HFF-Myc (cell line): ENCODE measurements at places on chromosomes 12 and 14.

- no peak for DNase-seq
These were observed 363.2 kb upstream of the DDHD1 start for GRCh38 chr14:53516261-53516774.

- no peak for DNase-seq
These were observed 47.2 kb downstream of the SPPL3 start for GRCh38 chr12:120856980-120857379.

DNA sequence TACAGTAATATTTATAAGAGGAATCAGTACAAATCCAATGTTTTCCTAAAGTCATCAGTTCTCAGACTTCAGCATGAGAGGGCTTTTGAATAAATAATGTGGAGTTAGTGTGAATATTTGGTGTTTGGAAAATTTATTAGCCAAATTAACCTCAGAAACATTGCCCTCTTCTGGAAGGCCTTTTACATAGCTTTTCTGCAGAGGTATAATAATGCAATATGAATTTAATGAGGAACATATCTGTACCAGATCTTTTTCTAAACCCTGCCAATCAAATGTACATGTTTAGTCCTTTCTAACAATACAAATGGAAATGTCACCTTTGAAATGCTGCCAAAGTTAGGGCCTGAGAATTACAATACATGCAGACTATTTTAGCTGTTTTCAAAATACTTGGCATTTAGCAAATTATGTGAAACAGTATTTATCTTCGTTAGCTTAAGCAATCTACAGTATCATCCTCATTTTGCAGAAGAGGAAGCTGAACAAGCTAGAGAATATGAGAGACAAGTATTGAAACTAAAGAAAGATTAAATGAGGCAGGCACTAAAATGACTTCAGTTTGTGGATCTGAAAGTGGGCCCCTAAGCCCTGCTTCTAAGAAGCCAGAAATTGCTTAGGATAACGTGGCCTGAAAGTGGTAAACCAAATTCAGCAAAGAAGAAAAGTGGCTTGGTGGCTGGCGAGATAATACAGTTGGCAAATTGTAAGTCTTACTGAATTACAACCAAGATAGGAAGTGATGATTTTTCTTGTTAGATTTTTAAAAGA, 60.4 kb upstream of the MANSC4 start:
- no peak for DNase-seq

DNA sequence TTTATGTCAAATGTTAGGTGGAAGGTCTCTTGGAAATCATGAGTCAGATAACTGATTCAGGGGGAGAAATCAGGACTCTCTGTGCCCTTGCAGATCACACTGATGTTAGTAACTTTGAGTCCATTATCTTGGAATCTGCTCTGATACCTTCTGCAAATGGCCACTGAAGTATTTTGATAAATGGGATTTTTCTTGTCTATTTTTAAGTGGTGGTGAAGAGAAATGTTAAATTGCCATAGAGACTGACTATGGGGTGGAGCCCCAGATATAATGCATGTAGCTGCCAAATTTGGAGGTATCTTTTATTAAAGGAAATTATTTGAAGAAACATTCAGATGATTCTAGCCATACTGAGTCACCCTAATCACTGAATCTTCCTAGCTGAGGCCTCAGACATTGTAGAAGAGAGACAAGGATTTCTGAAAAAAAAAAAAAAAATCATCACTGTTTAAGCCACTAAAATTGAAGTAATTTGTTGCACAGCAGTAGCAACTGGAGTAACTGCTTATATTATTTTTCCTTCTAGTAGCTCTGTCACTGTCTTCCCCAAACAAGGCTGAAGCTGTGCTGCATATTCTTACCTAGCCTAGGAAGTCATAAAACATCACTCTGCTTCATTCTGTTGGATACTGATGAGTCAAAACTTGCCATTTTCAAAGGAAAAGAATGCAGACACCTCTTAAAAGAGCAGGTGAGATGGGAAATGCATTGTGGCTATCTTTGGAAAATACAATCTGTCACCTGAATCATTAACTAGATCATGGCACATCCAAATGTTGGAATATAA, 36.0 kb upstream of the CLEC14A start:
- no peak for DNase-seq

DNA sequence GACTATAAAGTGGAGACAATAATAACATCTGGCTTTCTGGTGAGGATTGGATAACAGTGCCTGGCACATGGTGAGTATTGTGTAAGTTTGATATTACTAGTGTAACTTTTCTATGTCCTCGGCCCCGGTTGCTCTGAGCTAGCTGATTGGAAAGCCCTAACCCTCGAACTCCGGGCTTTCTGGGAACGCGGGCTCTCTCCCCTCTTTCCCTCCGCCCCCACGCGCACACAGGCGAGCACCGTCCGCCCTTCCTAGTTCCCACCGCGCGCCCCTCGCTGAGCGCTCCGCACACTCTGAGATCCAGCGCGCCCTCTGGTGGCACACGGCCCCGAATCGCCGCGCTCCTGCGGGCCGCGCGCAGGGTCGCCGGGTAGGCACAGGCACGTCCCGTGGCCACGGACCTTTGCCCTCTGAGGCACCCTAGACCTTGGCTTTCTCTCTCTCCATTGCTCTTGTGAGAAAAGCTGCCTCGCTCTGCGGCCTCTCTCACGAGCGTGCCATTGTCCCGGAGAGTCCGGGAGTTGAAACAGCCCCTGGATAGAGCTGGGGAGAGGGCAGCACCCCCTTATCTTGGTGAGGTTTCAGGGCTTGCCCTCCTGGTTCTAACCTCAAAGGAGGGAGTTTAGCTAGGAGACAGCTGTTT, 23.2 kb upstream of the ESRRB start:
- no peak for DNase-seq

- no peak for DNase-seq
These were observed 850.8 kb downstream of the TMTC2 start for GRCh38 chr12:83537428-83538053.

DNA sequence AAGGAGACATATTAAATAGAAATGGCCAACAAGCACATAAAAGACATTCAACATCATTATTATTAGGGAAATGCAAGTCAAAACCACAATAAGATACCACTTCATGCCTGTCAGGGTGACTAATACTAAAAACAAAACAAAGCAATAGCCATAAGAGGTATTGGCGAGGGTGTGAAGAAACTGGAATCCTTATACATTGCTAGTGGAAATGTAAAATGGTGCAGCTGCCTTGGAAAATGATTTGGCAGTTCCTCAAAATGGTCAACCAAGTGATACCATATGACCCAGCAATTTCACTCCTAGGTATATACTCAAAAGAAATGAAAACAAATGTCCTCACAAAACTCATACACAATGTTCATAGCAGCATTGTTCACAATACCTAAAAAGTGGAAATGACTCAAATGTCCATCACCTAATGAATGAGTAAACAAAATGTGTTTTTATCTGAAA, 27.0 kb downstream of the GPR135 start:
- DNase-seq = no peak

DNA sequence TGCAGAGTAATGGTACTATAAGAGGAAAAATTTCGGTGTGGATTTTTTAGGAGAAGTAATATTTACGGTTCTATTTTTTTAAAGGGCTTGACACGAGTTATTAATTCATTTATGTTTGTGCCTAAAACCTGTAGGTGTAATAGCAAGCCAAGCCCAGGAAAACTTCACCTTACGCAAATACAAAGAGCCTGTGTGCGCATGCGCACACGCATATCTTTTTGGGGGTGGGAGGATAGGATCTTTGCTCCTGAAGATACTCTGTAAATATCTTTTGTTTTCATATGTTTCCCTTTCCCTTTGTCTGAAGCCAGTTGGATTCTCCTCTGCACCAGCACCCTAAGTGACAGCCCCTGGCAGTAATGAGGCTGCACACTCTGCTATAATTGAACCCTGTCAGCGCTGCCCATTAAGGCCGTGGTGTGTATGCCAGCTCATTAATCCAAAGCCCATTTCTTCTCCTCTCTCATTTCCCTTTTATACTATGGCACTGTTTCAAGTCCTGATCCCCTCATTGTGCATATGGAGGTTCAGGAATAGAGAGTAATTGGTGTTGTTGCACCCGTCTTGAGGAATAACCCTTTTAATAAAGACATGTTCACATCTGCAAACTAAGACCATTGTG, 327.2 kb upstream of the E2F7 start:
- no peak for DNase-seq

- DNase-seq = no peak
These were observed 36.6 kb downstream of the SERPINA3 start for GRCh38 chr14:94648801-94649200.

- no peak for DNase-seq
These were observed 88.2 kb downstream of the TBC1D30 start for GRCh38 chr12:64912516-64913255.

GRCh38 chr14:100214770-100215083, 24.2 kb upstream of the YY1 start:
- DNase-seq = no peak

- DNase-seq = no peak
These were observed 3.6 kb downstream of the MGAT2 start for GRCh38 chr14:49623941-49624839.

- no peak for DNase-seq
These were observed 25.4 kb downstream of the UTP20 start for GRCh38 chr12:101305226-101305779.

DNA sequence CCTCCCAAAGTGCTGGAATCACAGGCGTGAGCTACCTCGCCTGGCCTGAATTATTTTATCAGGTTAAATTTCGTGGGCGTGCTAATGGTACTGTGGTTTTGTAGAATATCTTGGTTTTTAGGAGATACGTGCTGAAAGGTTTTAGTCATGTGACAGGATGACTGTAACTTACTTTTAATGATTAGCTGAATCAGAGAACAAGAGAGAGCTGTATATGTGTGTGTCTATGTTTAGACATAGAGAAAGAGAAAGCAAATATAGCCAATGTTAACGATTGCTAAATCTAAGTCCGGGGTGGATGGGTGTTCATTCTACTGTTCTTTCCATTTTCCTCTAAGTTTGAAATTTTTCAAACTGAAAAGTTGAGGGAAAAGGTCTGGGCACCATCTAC, 9.2 kb upstream of the PNMA1 start:
- DNase-seq = no peak

DNA sequence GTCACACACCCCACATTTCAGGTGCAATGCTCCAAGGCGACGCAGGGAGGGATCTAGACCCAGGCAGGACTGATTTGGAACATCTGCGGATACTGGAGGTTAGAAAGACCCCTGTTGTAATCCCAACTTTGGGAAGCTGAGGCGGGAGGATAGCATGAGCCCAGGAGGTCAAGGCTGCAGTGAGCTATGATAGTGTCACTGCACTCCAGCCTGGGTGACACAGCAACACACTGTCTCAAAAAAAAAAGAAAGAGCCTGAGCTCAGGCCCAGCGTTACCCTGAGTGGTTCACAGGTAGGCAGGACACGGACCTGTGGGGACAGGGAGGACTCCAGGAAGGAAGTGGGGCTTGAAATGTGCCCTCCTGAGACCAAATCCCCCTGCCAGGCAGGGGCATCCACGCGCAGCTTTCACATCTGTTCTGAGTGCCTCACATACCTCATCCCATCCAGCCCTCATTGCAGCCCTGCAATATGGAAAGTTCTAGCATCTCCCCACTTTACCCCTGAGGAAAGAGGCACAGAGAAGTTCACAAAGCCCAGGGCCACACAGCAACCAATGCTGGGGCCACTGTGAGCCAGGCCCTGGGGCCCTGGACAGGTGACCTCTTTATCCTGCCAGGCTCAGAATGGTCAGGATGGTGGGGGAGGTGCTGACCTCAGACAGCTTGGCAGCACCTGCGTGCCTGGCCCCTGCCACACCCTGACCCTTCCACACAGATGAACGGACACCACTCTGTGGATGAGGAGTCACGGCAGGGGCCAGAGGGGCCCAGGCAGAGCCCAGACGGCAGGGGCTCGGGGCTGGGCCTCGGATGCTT, 34.1 kb downstream of the CCDC85C start:
- no peak for DNase-seq

DNA sequence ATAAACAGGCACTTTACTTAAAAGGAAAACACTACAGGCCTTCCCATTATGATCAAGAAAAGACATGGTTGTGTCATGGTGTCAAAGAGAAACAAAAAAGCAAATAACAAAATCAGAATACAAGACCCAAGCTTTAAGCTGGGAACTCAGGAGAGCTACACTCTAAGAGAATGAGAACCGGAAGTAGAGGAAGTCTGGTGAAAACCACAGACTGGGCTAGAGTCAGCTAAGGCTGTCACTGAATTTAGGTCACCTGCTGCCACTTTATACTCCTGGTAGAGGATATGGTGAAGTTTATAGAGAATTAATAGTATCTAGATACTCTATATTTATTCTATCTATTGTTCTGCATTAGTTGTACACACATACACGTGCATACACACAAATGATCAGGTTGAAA, 971.7 kb downstream of the FLRT2 start:
- DNase-seq = no peak

DNA sequence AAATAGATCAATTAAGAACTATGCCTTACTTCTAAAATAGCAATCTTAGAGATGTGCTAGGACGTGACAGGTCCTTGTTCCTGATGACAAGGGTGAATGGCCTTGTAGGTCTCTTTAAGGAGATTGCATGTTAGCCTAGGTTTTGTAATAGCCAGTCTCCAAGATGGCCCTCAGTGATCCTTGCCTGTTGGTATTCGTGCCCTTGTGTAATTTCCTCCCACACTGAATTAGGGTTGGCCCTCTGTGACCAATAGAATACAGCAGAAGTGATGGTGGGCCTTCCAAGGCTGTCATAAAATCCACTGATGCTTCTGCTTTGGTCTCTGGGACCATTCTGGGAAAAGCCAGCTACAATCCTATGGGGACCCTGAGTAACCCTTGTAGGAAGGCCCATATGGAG, 38.2 kb upstream of the SNX6 start:
- no peak for DNase-seq
